ENCODE measurements at places on chromosomes 6 and 20.

GRCh38 chr6:5126214-5126613, 41.1 kb downstream of the PPP1R3G start:
- DNase-seq, result no peak

DNA sequence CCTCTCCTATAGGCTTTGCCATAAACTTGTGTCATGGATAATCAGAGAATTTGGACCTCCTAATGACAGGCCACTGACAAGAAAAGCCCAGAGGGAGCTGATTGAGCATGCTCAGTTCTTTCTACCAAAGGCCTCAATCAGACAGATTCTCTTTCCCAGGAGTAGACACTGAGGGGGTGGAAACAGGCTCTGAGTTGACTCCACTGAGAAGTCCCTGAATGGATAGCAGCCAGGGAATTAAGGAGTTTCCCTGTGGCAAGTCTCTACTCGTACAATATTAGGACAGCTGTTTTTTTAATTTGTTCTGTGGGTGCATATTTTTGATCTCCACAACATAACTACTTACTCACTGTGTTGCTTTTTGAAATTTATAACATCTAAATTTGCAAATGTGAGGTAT, 63.3 kb downstream of the SLC16A10 start:
- no peak for DNase-seq

GRCh38 chr20:51570739-51571459, 28.4 kb upstream of the NFATC2 start:
- DNase-seq, result no peak

GRCh38 chr20:46954490-46955038, 59.9 kb downstream of the EYA2 start:
- no peak for DNase-seq

DNA sequence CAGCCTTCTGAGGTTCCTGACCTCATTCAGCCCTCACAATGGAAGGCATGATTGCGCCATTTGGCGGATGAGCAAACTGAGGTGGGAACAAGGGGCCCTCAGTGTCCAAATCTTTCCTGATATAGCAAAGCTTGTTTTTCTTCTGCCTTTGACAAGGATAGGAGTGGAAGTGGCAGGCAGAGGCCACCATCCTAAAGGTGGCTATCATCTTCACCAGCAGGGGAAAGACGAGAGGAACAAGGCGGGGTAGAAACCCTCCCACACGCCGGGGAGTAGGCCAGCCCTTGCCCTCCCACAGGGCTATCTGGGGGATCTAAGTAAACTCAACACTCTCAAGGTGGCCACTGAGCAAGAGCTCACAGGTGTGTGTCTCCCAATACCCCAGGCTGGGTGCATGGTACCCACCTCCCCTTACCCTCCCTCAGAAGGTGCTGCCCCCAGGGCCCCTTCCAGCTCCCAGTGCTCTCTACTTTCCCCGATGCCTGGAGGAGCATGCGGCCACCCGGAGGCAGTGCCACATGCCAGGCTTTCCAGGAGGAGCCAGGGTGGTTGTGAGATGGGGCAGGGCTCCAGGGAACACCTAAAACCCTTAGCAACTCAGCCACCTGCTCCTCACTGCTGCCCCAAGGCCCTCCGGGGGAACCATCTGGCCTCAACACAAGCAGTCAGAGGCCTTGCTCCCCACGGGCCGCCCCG, 11.2 kb downstream of the SPDEF start:
- DNase-seq, result no peak

- DNase-seq, result no peak
Measured at GRCh38 chr20:14707026-14707680, 369.7 kb upstream of the FLRT3 start.

GRCh38 chr20:17023036-17023435, 203.8 kb upstream of the PCSK2 start:
- DNase-seq, result no peak

DNA sequence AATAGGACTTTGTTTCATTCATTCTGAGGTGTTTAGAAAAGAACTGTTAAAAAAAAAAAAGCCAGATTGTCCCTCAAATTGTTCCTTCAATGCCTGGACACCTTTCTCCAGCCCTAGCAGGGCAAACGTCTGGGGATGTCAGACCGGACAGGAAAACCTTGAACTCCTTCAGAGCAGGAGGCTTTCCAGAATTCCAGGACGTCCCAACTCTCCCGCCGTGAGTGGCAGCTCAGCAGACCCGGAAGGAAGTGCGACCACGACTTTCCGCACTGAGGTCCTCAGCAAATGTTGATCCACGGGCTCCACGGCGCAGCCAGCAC, 139.1 kb downstream of the DLL1 start:
- DNase-seq, result no peak

DNA sequence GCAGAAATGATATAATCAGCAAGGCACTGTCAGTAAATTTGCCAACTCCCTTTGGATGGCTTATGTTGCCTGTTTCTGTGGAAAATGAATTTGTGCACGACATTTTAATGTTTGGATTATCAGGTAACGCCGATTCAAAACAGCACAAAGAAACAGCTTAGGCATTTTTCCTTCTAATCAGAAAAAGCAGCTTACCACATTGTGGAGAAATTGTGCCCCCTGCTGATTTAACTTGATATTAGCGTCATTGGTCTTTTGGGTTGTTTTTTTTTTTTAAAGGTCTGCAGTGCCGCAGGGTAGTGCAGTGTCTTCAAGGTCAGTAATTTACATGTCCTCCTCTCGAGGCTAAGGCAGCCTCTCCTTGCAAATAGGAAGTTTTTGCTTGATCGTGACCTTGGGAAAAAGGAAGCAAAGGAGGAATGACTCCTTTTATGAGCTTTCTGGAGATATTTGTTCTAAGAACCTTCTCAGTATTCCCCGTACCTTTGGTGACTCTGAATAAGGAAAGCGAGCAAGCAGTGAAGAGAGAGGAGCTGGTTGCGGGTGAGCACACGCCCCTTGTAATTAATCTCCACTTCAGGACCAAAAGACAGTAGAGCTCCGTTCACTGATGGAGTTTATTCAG, 79.1 kb downstream of the ELOVL4 start:
- DNase-seq, result no peak

GRCh38 chr6:133130863-133131262, 110.3 kb upstream of the EYA4 start:
- DNase-seq, result no peak

DNA sequence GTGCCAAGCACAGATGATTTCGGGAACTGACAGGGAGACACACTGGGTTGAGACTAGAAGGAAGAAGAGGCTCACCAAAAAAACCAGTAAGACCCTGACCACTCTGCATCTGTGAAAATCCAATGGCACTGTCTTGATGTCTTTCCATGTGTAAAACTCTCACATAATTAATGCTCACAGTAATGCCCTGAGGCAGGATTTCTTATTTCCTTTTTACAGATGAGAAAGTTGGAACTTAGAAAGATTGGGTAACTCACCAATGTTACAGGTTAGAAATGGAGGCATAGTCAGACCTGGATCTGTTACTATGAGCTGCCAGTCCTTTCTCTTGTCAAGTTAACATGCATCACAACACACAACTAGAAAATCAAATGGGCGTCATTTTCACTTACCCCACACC, 151.0 kb upstream of the MCHR2 start:
- no peak for DNase-seq

DNA sequence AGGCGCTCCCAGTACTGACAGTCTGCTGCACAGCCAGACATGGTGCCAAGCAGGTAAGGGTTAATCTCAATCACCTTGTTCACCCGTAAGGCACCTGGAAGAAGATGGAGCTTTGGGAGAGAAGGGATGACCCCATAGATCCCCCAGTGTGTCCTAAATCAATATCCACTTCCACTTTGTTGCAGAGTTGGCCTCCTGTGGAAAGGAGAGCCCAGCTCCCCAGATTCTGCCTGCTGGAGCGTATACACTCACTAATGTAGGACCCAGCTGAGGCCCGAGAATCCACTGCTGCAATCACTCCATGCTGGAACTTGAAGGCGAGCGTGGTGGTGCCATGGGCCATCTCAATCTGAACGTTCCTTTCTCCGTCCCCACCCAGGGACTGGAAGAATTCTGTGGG, 1.2 kb downstream of the PSMB8 start:
- DNase-seq, result no peak

DNA sequence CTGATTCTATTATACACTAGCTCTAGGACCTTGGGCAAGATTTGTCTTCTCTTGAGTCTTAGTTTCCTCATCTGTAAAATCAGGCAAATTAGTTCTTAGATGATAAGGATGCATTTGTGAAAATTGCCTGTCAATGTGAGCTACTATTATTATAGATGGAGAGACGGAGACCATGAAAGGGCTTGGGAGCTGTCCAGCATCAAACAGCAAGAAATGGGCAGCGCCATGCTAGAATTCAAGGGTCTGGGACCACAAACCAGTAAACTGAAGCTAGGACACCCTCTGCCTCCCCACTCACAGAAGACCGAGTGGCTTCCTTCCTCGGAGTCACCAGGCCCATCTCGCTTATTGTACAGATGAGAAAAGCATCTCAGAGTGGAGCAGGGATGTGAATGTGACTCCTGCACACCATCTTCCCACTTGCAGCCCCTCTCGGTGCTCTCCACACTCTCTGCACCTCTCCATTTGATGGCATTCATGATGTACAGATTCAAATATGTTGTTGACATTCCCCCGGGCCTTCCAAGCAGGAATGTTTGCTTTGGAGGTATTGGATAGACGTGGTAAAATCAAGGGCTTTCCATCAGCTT, 24.1 kb upstream of the BPIFA3 start:
- DNase-seq, result no peak

GRCh38 chr6:166541366-166541765, 45.1 kb downstream of the RAMACL start:
- no peak for DNase-seq

GRCh38 chr6:2966347-2966746, 5.0 kb downstream of the SERPINB6 start:
- DNase-seq, result no peak

- no peak for DNase-seq
Measured at GRCh38 chr6:134707342-134708031, 242.4 kb downstream of the ALDH8A1 start.

DNA sequence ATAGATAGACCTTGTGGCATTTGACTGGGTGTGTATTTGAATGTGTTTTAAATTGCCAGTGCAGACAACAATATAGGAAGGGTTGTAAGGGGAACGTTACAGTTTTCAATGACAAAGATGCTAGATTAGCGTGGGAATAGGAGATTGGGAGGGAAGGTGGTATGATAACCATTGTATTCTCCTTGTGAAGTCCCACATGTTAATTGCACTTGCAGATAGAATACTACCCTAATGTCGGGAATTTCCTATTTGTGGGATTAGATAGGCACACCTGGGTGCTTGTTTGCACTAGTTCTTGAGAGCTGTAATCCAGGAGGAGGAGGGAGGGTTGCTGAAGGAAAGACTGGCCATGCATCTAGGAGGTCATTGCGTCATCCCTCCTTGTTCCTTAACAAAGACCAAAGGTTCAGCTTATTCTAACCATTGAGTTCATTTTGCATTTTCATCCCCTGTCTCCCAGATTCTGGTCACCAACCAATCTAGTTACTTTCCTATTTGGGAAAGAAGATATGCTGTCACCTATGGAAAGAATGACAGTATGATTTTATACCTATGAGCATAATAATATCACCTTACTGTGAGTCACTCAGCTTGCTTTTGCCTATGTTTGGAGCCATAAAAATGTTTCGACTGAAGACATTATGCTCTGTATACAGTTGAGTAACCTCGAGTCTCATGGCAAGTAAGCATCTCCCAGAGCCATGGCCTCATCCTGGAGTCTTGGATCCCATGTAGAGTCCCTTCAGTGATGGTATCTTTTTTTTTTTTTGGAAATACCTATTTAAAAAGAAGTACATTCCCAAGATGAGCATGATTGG, 201.5 kb downstream of the DTNBP1 start:
- no peak for DNase-seq

DNA sequence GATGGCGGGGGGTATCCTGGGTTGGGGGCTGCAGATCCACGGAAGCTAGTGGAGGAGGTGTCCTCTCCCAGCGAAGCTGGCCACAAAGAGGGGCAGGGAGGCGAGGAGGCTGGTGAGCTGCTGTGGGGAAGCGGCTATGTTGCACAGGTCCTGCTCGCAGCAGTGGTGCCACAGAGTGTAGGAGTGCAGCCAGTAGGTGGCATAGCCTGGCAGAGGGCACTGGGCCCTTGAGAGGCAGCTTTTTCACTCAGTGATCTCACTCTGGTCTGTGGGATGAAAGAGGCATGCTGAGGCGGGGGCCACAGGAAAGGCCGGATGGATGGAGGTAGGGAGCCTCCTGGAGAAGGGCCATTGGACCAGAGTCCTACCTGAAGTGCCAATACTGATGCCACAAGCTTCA, 2.9 kb upstream of the LY6G6D start:
- no peak for DNase-seq

DNA sequence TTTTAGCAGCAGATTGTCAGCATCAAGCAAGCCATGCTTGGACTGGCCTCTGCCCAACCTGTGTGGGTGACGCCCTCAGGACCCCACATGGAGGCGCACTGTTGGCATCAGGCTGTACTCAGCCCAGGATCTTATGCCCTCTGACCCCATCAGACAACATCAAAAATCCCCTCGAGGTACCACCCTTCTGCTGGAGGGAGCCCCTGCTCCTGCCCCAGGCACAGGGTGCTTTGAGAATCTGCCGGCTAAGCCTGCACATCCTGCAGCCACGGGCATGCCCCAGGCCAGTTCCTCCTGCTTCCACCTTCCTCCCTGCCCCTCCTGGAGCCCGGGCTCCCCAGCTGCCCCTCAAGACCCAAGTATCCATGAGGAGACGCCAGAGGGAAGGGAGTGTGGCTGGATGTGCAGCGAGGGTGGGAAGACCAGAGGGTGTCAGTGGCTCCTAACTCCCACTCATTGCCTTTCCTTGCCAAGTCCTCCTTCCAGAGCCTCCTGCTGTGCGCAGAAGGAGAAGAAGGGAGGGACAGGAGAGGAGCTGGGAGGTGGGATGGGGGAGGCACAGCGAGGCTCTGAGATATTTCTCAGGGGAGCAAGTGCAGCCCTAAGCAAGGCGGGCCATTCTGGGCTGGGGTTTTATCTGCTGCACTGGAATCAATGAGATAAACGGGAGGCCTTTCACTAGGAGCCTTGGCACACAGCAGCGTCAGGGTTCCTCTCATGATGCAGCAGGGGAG, 77.4 kb upstream of the CST7 start:
- no peak for DNase-seq

GRCh38 chr6:21246075-21246474, 347.5 kb upstream of the SOX4 start:
- no peak for DNase-seq

DNA sequence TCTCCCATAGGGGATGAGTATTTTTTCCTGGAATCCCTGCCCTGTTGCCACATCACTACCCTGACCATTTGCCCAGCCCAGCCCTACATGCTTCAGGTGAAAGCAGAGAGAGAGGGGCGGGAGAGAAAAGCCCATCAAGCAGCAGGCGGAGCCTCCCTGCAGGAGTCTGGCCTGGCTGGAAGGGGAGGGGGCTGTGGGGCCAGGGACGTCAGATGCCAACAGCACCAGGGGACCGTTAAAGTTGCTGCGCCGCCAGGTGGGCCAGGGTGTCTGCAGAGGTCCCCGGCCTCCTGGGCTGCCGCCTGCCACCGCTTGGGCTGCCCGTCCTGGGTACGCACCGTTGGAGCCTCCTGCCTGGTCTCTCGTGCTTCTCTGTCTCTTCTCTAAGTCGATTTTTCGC, 757 bp upstream of the R3HDML start:
- no peak for DNase-seq

- DNase-seq, result no peak
Measured at GRCh38 chr6:36742146-36742545, 44.5 kb downstream of the RAB44 start.
